ENCODE measurements at places on chromosomes 12 and 14. TPM values are rescaled to one million over a fixed set of nuclear protein-coding genes. Genes with fewer than 3 reads are reported as not detected.

DNA sequence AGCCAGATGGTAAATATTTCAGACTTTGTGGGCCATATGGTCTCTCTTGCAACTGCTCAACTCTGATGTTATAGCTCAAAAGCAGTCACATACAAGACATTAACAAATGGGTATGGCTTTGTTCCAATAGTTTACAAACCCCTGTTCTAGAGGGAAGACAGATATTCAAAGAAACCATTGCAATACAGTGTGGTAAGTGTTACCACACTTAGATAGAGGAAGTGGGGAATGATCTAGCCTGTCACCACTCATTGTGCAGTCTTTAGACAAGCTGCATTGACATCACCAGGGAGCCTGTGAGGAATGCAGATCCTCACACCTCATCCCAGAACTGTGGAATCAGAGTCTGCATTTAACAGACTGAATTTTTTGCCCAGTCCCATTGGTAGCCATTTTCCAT, 80.0 kb upstream of the RGS6 start:
- no peak for DNase-seq

DNA sequence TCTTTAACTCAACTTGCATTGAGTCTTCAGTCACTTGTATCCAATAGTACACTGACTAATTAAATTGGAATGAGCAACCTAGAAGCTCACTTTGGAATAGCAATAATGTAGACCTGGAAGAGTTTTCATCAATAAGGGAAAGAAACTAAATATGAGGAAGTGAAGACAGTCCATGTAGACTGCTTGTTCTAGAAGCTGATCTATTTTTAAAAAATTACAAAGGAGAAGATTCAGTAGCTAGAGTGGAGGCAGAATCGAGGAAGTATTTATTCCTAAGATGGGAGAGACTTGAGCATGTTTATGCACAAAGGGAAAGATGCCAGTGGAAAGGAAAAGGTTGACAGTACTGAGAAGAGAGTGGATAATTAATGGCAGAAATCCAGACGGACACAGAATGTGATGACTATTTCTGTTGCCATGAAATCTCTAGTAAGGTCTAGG, 156.3 kb upstream of the PDE3A start:
- DNase-seq: no peak

The FGF23 gene
- 0.08 TPM for polyA plus RNA-seq

DNA sequence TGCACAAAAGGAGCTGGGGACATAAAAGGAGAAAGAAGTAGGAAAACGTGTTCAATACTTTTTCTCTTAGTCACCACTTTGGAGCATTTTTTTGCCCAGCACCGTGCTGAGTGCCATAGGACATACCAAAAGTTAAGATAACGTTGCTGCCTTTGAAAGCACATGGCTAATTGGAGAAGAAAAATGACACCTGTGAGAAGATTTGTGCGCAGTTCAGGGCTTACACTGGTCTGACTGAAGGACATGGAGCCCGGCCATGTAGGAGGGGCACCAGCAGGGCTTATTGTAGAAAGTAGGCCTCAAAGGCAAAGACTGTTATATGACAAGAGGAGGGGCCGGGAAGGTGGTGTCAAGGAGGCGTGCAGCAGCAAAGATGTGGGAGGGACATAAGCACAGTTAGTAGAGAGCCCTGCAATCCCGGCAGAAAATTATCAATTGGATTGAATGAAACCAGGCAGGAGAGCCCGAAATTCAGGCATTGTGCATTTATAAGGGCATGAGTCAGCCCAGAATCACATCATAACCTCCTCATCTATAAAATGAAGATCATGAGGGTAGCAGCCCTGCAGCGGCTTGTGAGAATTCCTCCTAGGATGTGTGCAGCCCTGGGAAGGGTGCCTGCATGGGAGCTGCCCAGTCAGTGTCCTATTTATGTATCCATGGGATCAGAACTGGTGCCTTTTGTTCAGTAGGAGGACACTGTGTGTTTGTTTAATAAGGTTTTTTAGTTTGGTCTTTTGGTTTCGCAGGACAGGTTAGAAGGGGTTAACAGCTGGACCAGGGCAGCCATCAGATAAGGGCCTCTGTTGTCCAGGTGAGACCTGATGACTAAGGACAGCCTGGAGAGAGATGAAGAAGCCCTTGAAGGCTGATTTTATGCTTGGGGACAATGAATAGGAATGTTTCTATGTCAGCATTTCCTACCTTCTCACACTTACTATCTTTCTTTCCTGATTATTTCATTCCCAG, 122.4 kb downstream of the GPR135 start:
- DNase-seq: no peak

DNA sequence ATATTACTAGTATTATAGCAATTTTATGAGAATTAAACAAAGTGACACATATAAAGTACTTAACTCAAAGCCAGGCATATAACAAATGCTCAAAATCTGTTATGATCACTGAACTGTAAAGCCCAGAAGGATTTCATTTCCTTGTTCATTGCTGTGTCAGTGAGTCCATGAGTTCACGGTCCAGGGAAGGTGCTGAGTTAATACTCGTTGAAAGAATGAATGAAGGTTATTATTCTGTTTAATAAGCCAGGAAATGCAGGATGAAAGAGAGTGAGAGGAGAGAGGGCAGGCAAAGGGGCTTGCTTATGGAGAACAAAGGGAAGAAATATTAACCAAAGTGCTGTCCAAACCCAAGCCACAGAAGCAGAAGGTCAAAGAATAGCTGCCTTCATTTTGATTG, 40.2 kb upstream of the NT5DC3 start:
- DNase-seq: no peak

GRCh38 chr14:50936882-50937281, 7.4 kb downstream of the PYGL start:
- DNase-seq: no peak

GRCh38 chr14:68124979-68125731, 305.6 kb downstream of the RAD51B start:
- no peak for DNase-seq

The KRT6A gene
- polyA plus RNA-seq: not detected

The NANOG gene
- 0.18 TPM for polyA plus RNA-seq

DNA sequence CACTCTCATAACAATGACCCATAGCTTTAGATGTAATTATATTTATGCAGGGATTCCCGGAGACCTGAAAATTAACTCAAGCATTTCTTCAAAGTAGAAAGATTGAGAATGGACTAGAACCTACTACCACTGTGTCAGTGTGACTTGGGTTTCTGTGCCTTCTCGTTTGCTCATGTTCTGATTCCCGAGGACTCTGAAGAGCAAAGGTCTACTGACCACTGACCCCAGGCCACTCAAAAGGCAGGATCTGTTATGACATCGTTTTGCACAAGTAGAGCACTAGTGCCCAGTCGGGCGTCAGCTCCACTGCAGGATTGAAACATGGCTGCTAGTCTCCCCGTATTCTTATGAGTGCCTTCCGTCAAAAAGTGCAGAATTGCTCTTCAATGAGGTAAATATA, 53.8 kb upstream of the DHRS4 start:
- DNase-seq: no peak

DNA sequence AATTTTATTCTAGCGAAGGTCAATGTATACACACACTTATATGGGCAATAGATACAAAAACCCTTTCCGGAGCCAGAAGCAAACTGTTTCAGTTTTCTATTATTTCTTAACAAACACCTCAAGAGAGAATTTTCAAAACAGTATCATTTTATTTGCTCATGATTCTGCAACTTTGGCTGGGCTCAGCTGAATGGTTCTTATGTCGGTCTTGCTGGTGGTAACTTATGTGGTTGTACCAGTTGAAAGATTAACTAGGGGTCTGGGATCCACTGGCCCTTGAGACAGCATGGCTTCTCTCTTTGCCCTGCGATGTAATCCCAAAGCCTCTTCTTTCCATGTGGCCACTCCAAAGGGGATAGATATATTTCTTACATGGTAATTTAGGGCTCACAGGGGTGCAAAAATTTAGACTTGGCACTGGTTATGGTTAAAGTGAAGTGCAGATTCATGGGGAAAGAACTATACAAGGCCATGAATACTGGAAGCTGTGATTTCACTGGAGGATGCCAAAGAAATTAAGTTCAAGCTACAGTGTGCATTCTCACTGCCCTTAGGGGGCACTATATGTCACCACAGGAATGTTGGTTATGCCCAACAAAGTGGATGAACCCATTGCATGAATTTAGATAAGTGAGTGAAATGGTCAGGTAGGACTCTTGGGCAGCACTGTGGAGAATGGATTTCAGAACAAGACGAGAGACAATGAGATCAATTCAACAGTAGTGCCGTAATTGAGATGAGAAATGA, 94.3 kb upstream of the NAV3 start:
- no peak for DNase-seq

DNA sequence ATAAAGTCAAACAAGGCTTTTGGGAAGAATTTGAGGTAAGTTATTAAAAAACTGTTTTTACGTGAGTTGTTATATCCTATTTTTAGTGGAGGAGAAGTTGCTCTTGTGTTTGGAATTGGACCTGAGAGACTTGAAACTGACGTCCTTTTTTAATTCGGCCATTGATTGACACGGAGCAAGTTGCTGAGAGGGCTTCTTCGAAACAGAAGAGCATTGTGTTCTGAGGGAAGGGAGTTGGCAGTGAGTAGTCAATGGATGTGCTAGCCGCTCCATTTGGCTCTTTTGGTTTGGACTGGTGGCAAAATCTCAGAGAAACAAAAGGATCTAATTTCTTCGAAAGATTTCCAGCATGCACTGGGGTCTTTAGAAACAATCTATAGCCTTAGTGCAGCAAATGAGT, 37.3 kb downstream of the PTPN11 start:
- DNase-seq: no peak

DNA sequence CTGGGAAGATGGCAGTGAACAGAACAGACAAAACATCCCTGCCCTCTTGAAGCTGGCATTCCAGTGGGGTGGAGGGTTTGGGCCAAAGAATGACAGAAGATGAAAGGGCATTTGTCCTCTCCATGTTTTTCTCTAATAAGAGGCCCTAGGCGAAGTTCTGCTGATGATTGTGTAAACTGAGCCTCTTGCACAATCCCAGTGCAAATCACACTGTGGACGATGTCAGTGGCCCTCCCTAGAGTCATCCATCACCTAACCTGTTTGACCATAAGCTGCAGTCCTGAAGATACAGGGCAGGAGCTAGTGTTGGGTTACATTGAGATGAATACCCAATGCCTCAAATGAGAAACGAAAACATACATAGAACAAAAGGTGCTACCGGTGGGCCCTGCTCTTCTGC, 622.4 kb upstream of the TBX3 start:
- DNase-seq: no peak

DNA sequence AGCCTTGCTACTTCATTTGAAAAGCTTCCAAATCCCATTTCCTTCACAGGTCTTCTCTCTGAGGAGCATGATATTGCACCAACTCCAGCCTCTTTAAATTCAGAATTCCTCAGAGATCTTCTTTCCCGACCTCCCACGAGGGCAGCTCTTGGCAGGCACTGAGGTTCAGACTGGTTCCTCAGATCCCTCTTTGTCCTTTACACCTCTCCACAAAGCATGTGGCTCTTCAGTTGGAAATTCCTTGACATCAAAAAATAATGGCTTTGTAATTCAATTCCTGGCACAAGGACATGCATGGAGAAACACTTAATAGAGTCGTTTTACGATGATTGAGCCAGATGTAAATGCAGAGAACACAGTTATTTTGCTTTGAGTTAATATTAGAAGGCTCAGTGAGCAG, 63.2 kb upstream of the TMX1 start:
- peak; percentile 66 for DNase-seq

- DNase-seq: no peak
Observed at GRCh38 chr14:56065621-56066290, 52.5 kb upstream of the PELI2 start.

DNA sequence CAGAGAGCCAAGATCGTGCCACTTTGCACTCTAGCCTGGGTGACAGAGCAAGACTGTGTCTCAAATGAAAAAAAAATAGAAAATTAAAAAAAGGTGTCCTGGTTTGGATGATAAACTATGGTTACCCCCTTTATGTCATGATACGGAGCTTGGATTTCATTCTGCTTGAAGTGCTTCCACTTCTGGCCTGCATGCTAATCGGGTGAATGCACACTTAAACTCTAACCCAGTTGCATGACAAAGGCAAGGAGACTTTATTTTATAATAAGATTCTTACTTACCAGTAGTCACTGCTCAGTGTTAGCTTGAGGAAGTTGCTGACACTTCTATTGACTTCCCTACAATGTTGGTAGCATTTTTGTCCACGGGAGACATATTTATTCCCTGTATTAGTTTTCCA, 24.3 kb downstream of the CFAP54 start:
- no peak for DNase-seq

DNA sequence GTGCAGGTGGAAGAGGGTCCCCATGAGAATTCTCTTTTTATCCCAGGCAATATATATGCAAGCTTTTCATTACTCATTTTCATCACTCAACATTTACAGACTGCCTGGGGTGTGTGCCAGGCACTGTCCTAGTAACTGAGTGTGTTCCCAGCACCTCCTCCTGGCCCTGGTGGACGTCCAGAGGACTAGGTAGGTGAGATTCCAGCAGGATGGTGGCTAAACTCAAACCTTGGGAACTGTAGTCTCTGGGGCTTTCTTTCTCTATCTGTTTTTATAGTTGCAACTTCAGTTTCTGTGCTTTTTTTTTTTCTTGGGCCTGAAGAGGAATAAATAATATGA, 63.8 kb downstream of the SUSD6 start:
- no peak for DNase-seq

DNA sequence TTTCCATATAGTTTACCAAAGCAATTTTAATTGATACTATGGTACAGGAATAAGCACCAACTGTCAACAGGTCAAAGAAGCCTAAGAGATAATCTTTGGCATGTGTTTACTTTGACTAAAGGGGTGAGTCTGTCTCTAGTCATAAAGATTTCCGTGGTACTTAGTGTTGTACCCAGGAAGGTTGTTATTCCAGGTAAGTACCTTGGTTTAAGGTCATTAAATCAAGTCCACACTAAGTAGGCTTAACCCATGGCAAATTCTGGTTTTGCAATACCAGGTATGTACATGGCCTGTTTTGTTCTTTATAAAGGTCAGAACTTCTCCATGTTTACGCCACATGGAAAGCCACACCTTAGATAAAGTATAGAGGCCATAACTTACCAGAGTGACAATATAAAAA, 10.0 kb downstream of the MAX start:
- no peak for DNase-seq

GRCh38 chr12:88153959-88154358, 11.9 kb downstream of the TMTC3 start:
- DNase-seq: peak; percentile 5

GRCh38 chr14:69039288-69039628, 60.2 kb upstream of the ACTN1 start:
- DNase-seq: no peak

DNA sequence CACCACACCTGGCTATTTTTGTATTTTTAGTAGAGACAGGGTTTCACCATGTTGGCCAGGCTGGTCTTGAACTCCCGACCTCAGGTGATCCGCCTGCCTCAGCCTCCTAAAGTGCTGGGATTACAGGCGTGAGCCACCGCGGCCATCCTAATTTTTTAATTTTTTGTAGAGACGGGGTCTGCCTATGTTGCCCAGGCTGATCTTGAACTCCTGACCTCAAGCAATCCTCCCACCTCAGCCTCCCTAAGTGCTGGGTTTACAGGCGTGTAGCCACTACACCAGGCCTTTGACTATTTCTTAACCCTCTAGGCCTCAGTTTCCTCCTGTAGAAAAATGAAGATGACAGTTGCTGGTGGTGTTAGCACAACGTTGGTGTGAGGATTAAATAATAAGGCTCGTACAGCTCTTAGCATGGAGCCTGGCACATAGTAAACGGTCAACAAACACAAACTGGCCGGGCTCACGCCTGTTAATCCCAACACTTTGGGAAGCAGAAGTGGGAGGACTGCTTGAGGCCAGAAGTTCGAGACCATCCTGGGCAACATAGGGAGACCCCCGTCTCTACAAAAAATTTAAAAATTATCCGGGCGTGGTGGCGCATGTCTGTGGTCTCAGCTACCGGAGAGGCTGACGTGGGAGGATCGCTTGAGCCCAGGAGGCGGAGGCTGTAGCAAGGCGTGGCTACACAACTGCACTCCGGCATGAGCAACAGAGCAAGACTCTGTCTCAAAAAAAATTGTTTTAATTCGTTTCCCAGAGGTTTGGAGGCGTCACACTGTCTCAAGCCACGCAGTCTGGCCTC, 979 bp downstream of the DDX54 start:
- no peak for DNase-seq

Data from renal pelvis (tissue), 12 donors.